ENCODE measurements at places on chromosomes 4 and X.

GRCh38 chrX:66634272-66634671 lies 4.6 kb downstream of the EDA2R start:
- no peak for DNase-seq

DNA sequence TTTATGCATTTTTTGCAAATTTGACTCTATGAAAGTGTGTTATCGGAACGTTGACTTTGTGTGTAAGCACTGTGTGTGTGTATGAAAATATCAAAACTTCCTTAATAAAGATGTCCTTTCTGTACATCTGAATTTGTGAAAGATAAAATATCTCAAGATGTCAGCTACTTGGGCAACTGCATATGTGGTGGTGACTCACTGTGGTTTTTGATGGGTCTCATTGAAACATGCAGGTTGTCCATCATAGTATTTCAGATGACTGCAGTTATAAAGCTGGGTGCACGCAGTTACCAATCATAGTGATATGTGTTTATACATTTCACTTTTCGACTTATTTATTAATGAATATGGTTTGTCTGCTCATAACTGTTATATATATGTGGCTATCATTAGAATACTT lies 19.7 kb upstream of the BBS12 start:
- no peak for DNase-seq

GRCh38 chr4:77669946-77670590 lies 64.4 kb downstream of the CXCL13 start:
- no peak for DNase-seq

DNA sequence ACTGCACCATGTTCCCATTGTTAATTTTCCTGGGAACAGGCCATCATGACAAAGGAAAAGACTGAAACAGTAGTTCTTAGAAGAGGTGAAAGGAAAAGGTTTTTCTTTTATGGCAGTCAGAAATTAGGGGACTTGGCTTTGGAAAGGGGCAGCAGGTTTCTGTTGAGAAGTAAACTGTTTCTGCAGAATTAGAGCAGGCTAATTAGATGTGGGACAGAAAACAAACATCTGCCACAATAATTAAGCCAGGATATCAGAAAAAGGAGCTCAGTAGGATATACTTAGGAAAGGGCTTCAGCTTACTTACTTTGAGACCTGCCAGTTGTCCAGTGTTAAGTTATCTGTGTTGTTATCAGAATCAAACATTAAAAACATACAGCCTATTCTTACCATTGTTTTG lies 36.7 kb upstream of the STPG2 start:
- no peak for DNase-seq

GRCh38 chr4:7781366-7781765 lies 158.3 kb downstream of the AFAP1 start:
- DNase-seq, result no peak

- peak; percentile 58 for DNase-seq
These were observed 636 bp upstream of the EOLA1 start for GRCh38 chrX:149540131-149540620.

GRCh38 chrX:17597836-17598439 lies 139.4 kb upstream of the SCML1 start:
- no peak for DNase-seq

DNA sequence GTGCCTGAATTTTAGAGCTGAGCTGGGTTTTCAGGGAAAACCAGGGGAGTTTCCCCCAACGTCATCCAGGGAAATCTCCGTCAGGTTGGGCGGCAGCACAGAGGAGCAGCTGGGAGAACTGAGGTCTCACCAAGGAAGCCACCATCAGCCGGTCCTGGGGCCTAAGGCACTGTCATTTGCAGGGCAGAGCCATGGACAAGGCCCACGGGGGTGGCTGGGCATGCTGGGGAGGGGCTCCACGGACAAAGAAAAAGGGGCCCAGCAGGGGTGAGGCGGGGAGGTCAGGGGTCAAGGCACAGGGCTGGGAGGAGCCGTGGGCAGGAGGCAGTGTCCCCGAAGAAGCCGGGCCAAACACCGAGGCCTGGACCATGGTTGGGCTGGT lies 109.8 kb downstream of the HMX1 start:
- DNase-seq, result no peak

- DNase-seq, result no peak
These were observed 656 bp upstream of the ZNF630 start for GRCh38 chrX:48071986-48072605.

DNA sequence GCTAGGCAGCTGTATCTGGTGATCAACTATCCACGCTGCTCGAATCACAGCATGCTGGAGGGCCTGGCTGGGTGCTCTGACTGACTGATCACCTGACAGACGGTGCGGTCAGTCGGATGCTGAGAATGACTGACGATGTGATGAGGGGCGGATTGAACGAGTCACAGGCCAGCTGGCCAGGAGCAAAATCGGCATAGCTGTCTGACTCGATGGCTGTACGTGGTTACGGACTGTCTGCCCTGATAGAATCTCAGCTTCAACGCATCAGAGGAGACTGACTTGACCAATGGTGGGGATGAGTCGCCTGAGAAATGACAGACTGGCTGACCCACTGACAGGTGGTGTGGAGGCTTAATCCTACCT lies 1.0 kb upstream of the SUV39H1 start:
- no peak for DNase-seq

- DNase-seq, result no peak
These were observed 180.2 kb downstream of the PALLD start for GRCh38 chr4:168677063-168677462.

DNA sequence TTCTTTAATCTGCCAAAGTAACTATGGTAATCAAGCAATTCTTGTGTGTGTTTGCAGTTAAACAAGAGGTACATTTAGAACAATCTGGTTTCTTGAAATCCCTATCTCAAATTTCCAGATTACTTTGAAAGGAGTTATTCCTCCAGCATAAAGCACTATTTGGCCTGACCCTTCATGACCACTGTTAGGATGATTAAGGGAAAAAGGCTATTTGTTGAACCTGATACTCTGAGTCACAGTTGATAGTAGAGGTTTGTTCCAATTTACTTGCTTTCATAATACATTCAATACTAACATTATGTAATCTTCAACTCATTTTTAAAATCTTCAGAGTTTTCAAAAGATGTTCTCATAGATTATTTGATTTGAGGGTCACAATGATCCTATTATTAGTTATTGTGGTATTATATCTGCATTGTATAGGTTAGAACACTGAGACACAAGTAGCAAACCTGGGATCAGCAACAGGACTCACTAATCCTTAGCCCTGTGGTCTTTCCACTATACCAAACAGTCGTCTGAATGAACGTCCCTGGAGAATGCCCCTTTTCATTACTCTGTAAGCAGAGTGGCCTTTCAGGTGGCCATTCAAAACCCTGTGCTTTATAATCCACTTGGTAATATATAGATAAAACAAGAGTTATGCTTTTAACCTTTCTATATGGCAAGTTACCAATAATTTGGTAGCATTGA lies 8.1 kb upstream of the NDST4 start:
- no peak for DNase-seq

GRCh38 chr4:73788411-73788810 lies 48.0 kb downstream of the CXCL8 start:
- no peak for DNase-seq

DNA sequence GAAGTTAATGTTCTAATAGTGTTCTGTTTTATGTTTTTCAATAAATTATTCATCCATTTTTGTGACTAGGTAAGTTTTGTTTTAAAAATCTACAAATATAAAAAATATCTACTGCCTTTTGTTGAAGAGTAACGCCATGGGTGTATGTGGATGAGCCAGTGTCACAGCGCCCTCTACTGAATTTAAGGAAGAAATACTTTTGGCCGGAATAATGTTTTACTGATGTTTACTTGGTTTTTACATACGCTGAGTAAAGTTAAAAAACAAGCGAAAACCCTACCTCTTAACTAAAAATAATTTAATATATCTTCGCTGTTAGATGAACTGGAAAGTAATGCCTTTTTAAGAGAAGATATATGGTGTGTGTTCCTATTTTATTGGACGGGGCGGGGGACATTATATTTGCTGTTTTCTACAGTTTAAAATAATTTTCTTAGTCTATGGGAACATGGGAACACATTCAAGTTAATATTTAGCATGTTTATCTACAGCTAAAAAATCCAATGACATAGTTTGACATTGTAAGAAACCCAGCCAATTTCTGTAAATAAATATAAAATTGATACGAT lies 86.1 kb downstream of the CPE start:
- no peak for DNase-seq

- DNase-seq, result no peak
These were observed 85.5 kb downstream of the PSAPL1 start for GRCh38 chr4:7348946-7349900.

DNA sequence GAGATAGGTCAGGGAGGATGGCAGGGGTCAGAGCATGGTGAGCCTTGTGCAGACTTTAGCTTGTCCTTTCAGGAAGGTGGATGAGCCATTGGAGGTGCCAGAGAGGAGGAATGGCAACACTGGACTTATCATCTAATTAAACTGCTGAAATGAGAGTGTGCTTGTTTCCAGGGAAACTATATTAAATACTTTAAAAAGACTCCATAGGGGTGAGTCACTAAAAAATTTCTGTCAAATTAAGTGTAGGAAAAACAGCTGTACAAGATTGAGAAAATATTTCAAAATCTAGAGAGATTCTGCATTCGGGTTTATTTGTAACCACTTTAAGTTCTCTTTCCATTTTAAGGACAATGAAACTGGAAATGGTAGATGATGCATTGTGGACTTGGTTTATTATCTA lies 11.4 kb downstream of the FRAS1 start:
- no peak for DNase-seq

- DNase-seq, result no peak
These were observed 110.7 kb downstream of the ARAP2 start for GRCh38 chr4:36133658-36134057.

GRCh38 chr4:125811892-125812291 lies 497.1 kb downstream of the FAT4 start:
- DNase-seq, result no peak

GRCh38 chr4:153232768-153233167 lies 28.5 kb downstream of the TRIM2 start:
- DNase-seq, result no peak

DNA sequence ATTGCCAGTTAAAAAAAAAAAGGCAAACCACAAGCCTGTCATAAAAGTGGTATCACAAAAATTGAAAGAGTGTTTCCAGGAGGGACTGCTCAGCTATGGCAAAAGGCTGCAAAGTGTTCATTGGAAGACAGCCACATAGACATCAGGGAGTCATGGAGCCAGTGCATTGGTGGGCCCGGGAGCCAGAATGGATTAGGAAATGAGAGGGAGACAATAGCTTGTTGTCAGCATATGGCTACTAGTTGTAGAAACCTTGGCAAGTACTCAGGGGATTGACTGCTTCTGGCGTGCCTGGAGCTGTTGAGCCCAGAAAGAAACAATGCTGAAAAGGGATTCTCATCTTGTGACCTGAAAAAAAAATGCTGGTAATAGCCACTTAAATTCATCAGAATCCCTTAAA lies 5.0 kb downstream of the GAR1 start:
- no peak for DNase-seq

- DNase-seq, result no peak
These were observed 815.6 kb upstream of the ADGRL3 start for GRCh38 chr4:60384516-60384915.

DNA sequence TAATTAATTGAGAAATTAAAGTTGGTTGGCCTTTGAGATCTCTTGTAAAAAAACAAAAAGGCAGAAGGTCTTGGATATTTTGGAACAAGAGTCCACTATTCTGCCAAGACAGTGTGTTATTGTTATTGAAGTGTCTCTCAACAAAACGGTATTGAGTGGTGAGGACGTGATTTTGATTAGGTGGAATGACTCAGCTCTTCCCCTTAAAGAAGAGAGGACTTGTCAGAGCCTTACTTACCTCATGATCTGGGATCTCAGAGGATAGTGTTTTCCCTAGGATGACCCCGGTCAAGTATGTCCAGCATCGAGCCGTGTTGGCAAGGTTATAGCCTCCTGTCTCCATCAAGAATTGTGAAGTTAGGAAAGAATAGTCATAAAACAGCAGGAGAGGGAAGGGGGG lies 110.9 kb downstream of the HDAC8 start:
- DNase-seq, result no peak

- no peak for DNase-seq
These were observed 30.3 kb downstream of the UCHL1 start for GRCh38 chr4:41287005-41287404.
